Stimulated activated CD8-positive, alpha-beta memory T cell treated with anti-CD3 and anti-CD28 coated beads, Interleukin-12 subunit alpha, Interleukin-12 subunit beta, amount 100 ng/mL, for 4 hours (primary cell): ENCODE measurements at places on chromosomes 4 and X.
A peak's percentile ranks its signal among the peaks of the same experiment; 100 is the strongest.

- no peak for DNase-seq
These were observed 111.6 kb downstream of the MAGEE2 start for GRCh38 chrX:75673468-75673867.

DNA sequence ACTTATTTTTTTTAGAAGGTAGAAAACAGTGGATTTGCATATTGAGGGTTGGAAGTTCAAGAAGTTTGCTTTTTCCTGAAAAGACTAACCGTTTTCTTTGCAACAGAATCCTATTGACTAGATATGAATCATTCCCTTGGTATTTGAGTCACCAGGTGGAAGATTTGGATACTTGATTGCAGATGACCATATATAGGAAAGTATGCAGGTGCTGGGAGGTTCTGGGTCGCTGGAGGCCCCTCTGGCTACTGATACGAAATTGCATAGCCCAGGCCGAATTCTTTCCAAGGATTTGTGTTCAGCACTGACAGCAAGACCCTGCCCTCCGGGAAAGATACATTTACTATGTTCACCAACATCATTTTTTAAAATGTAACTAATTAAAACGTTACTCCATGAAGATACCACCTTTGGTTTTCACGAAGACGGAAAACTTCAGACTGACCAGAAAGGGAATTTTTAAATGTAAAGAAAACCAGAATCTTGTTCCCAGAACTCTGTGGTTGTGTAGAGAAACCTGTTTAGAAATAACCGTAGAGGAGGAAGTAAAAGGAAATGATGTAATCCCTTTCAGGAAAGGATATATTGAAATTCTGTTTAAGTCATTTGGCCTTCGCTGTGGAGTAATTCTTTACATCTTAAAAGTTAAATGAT is 946 bp downstream of the ANXA3 start:
- no peak for DNase-seq

GRCh38 chr4:172173206-172173605 is 360.0 kb downstream of the GALNTL6 start:
- no peak for DNase-seq

- no peak for DNase-seq
These were observed 72.8 kb downstream of the MAOB start for GRCh38 chrX:43809463-43809862.

GRCh38 chr4:30842689-30843088 is 122.5 kb downstream of the PCDH7 start:
- DNase-seq: no peak

GRCh38 chr4:179182741-179183140 is 1740.5 kb upstream of the AGA start:
- no peak for DNase-seq

DNA sequence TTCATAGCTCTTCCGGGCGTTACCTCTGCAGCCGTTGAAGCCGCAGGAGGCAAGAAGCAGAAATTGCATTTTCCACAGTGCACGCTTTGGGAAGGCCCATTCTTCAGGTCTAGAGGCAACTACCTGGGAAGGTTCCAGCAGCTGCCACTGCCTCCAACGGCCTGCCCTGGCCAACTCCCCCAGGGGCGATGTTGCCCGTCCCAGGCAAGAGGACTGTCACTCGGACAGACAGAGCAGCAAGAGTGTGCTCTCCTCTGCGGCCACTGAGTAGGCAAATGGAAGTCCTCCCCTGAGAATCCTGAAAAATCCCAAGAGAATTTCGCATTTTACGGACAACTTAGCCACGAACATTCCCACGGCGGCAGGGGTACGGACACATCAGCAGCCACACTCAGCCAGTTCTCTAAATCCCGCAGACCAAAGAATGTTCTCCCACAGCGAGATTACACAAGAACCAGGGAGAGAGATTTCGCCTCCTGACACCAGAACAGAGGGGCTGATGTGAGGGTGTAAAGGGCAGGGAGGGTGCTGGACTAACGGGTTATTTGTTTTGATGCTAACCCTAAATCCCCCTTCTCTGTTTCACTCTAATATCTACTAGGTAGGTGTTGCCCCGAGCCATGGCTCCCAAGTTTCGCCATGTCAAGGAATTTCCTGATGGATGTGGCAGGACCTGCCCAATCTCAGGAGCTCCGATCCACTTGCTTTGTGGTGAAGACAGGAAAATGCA is 63.8 kb downstream of the SEPSECS start:
- no peak for DNase-seq

GRCh38 chr4:41448934-41449333 is 89.0 kb upstream of the LIMCH1 start:
- DNase-seq: no peak

DNA sequence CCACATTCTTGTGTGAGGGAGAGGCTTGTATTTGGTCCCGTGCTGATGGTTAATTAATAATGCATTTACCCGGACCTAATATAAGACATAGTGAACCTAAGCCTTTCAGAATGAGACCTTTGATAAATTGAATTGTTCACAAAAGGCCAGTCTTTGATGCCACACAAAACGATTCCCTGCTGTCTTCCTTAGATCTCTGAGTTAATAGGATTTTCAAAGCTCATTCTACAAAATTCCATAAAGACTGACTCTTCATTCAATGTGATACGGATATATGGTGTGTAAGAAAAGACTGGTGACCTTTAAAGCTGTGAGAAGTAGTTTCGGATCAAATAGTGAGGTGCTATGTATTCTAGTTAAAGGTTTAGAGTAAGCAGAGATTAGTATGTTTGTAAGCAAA is 254.3 kb downstream of the PDHA2 start:
- DNase-seq: no peak

DNA sequence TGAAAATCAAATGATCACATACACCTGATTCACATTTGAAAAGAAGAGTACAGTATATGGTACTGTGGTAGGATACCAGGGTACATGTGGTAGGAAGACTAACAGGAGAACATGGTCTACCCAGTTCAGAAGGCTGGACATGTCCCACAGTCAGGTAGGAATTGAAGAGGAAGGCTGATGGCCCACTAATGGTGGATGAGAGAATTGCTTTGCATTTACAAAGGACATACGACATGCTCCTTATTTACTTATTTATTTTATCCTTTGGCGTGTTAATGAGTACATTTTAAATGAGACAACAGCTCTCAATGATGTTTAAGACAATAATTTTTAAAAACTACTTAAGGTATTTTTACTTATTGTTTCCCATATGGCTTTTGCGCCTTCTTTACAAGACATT is 106.7 kb upstream of the BMP2K start:
- no peak for DNase-seq

GRCh38 chr4:189785257-189785656 is 155.4 kb upstream of the FRG1 start:
- no peak for DNase-seq

DNA sequence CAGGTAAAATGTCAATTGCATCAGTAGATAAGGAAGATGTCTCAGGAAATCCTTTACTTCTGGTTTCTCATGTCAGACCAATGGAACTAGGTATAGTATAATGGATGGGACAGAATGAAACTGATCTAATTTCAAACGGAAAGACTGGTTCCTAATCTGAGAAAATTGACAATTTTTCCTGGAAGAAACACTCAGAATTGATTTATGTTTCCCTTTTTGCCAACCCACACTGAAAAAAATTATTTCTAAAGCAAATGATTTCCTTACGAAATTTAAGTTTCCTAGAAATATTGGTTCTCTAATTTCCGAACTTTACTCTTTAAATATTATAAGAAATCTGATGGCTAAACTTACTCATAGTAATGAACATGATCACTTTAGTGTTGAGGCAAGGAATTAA is 19.1 kb downstream of the PPAT start:
- DNase-seq: no peak

DNA sequence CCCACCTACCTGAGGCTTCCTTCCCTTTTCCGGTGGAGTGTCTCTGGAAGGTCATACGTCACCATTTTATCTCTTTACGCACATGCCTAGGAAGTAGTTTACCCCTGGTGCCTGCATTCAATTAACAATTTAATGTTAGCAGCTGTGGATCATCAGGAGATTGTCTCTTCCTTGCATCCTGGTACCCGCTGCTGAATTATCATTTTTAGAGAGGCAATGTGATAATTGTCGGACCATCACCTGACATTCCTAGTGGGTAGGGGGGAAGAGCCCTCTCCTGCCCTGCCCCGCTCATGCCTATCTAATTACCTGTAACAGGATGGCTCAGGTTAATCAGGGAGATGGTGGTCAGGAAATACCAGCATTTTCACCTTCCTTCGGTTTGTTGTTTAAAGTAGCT is 863.6 kb downstream of the RPA4 start:
- DNase-seq: no peak

DNA sequence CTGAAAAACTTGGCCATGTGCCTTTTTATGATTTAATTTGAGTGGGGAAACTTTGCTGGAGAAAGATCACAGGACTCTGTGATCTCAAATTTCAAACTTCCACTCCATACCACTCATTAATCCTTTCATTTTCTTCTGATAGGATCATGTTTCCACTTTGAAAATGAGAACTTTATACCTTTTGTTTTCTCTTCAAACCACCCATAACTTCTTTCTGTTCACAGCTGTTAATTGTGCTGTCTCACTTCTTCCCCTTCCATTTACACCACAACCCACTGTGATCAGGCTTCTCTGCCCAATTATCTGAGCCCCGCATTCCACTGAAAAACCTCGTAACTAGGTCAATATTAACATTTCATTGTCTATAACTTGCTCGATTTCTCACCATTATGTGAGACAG is 47.0 kb upstream of the ARSJ start:
- no peak for DNase-seq

GRCh38 chrX:28108186-28108945 is 127.1 kb upstream of the DCAF8L1 start:
- DNase-seq: no peak

- DNase-seq: peak; percentile 19
These were observed 20.0 kb downstream of the CFAP97 start for GRCh38 chr4:185183622-185184281.

DNA sequence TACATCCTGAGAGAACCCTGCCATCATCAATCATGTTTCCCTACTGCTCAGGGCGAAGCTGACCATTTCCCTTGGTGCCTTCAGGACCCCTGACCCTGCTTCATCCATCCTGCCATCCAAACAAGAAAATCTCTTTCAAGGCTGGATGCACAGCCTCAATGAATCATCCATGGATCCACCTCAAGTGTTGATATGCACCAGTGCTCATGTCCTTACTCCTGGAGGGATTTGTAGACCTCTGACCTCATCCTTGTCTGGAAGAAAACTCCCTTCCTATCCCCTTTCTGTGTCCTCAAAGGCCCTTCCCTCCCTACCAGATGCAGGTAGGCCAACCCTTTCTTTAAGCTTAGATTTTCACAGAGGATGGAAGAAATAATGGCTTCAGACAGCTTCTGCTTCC is 24.6 kb downstream of the BEX3 start:
- DNase-seq: no peak

DNA sequence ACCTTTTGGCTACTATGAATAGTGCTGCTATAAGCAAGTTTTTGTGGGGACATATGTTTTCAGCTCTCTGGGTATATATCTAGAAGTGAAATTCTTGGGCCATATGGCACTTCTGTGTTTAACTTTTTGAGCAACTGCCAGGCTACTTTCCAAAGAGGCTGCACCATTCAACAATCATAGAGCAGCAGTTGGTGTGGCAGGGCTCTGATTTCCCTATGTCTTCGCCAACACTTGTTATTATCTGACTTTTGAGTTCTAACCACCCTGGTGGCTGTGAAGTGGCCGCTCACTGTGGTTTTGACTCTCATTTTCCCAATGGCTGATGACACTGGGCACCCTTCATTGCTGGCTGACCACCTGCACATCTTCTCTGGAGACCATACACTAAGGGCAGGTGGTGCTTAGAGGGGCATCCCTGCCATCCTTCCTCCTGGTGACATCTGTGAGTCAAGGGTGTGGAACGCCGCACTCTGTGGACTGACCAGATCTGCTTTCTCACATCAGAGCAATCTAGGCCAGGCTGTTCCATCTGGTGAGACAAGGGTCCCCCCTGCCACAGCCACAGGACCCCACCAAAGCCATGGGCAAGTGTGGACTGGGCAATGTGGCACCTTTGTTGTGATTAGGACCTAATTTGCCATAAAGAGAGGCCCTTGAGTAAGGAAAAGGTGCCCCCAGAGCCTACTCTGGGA is 49.6 kb downstream of the ZFYVE28 start:
- DNase-seq: no peak

DNA sequence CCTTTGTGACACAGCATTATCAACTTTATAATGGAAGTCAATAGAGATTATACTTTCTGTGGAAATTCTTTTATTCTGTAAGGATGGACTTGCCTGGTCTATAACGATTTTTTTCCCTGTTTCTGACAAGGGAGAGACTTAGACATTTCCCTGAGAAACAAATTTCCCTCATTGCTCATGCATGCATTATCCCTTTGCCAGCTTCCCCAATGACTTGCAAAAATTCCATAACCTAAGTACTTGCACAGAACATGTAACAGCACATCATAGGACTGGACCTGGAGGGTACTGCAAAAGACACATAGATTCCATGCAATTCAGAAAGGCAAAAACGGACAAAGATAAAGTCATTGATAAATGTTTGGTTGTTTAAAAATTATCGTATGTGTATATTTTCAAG is 166.7 kb downstream of the FHIP1A start:
- DNase-seq: no peak

DNA sequence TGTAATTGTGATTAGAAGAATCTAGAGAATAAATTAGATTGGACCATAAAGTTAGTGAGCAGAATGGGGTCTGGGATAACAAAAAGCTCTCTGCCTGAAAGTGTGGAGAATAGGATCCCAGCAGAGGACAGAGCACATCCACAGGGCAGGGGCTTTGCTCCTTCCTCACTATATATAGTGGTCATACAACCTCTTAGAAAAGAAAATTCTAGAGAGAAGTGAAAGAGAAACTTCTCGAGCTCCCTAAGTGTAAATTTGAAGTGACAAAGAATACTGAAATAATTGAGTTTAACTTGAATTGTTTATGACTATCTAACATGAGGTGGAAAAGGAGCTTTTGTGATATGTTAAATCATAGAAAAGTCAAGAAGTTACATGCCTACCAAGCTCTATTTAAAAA is 14.9 kb downstream of the ADAM29 start:
- DNase-seq: no peak

- DNase-seq: no peak
These were observed 771.7 kb upstream of the PCDH7 start for GRCh38 chr4:29948451-29948850.

DNA sequence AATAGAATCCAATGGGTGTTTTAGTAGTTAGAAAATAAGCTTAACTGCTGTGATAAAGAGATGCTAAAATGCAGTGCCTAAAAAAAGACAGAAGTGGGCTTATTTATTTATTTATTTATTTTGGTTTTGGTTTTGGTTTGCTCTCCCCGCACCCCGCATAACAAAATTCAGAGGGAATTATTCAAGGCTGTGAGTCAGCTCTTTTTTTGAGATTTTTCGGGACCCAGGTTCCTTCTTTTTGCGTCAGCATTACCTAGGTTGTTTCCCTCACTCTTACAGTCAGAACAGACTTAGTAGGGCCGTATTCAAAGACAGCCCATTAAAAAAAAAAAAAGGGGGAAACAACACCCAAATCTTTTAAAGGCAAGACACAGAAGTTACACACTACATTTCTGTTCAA is 1495.5 kb upstream of the ADGRL3 start:
- DNase-seq: no peak

DNA sequence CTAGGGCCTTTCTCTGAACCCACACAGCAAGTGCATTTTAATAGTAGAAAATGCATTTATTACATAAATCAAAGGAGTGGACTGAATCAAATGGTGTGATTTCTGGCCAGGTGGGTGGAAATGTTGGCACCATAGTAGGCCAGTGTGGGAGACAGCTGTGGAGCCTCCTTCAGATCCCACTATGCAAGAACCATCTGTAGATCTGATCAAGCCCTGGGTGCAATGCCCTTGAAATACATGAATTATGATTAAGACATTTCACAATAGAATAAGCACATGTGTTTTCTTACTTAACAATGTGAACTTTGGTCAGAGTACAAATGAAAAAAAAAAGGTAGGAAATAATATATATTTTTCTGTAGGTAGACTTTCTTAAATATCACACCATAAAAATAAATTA is 204.3 kb downstream of the PCDH7 start:
- no peak for DNase-seq
